WTC11 (cell line): ENCODE measurements at places on chromosomes 4 and X. TPM values are rescaled to one million over a fixed set of nuclear protein-coding genes. Genes with fewer than 3 reads are reported as not detected.

The PNMA3 gene
- total RNA-seq = 3.7 to 6.5 TPM (median 5.8 TPM) in 3 replicates

The CDKL5 gene
- 13.0 to 13.6 TPM (median 13.3 TPM) in 3 replicates for total RNA-seq

The CYLC1 gene
- not detected in 3 replicates for total RNA-seq

DNA sequence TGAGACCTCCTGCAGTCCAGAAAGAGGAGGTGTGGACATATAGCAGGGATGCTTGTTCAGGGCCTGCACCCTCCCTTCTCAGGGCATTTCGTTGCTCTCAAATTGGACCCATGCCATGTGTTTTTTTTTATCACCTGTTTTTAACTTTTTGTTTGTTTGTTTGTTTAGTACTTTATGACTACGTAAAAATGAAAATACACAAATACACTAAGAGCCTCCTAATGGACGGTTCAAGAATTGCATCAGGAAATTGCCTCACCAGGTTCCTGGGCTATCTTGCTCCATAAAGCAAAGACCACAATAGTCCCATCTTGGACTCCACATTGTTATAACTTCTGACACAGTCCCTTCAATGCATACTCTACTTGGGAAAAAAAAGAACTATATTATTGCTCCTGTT is 1685.9 kb upstream of the TENM3 start:
- no peaks in the 10 kb centered on the region for H3K27me3 ChIP-seq
- H3K4me3 ChIP-seq = no peak overlapping the region
- no peak for DNase-seq
- peaks cover 9% of the 10 kb centered on the region; the same call in 1 of the 2 replicates for H3K4me1 ChIP-seq

DNA sequence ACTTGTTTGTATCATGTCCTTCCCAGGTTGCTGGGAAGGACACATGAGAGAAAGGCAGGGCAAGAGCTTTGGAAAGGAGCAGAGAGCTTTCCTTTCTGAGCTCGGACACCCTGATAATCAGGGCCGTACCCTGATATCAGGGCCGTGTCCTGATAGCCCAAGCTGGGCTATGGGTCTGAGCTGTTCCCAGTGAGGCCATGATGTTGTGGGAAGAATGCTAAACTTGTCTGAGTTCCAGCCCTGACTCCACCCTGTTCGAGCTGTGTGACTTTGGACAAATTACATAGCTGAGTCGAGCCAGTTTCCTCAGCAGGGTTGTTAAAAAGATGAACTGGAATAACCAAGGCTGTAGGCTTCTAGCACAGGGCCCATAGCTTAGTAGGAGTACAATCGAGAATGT is 3.3 kb upstream of the CXCR3 start:
- H3K27me3 ChIP-seq = no peaks in the 10 kb centered on the region
- no peaks in the 10 kb centered on the region; the same call in 1 of the 2 replicates for H3K36me3 ChIP-seq
- DNase-seq = no peak
- H3K4me1 ChIP-seq = no peaks in the 10 kb centered on the region; the same call in 1 of the 2 replicates
- H3K27ac ChIP-seq = peak overlapping the region; percentile 68

DNA sequence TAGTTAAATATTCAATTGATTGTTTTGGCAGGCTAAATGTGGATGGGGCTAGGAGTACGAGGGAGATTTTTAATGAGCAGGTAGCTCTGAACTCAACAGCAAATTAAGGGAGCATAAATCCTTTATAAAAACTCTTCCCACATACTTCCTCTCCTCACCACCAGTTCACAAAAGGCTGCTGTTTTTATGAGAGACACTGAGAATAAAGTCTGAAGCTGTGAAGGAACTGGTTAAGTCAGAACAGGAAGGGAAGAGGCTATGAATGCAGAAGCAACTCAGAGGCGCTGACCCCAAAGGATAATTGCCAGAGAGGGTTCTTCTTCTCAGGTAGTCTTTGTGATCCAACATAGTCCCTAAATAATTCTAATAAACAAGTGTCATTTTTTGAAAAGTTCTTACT is 406.1 kb downstream of the GPM6A start:
- H3K27ac ChIP-seq = no peak overlapping the region
- H3K36me3 ChIP-seq = no peaks in the 10 kb centered on the region
- H3K4me3 ChIP-seq = no peak overlapping the region
- H3K4me1 ChIP-seq = 0 out of 2 replicates have a peak, but pooled peaks cover 6% of the 10 kb centered on the region

The IL15 gene
- total RNA-seq = 1.3 to 2.6 TPM (median 2.0 TPM) in 3 replicates

- H3K36me3 ChIP-seq = no peaks in the 10 kb centered on the region
- H3K27me3 ChIP-seq = no peaks in the 10 kb centered on the region
- peak overlapping the region; percentile 92 for H3K27ac ChIP-seq
- no peak overlapping the region for H3K4me3 ChIP-seq
These were observed 84.8 kb downstream of the COL4A6 start for GRCh38 chrX:108353452-108353851.

DNA sequence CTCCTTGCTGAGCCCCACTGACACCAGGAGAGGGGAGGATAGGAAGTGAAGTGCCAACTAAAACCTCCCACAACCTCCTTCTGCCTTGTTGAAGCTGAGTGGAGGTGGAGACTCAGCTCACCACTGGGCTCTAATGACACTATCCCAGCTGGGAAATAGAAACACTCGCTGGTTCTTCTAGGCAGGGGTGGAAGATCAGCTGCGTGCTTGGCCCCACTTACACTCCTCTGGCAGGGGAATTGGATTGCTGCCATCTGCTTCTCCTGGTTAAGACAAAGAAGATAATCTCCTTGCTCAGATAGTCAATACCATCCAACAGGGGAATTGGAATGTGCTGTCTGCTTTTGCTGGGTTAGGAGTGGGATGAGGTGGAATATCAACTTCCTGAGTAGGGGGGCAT is 392.5 kb downstream of the ZNF674 start:
- no peak overlapping the region for H3K4me3 ChIP-seq
- DNase-seq = no peak
- no peaks in the 10 kb centered on the region for H3K27me3 ChIP-seq
- no peak overlapping the region for H3K27ac ChIP-seq
- H3K36me3 ChIP-seq = no peaks in the 10 kb centered on the region

The DRD5 gene
- total RNA-seq = 0.07 TPM in 2 of 3 replicates, not detected in the other

The RNF128 gene
- 0.99 to 1.1 TPM (median 1.0 TPM) in 3 replicates for total RNA-seq

DNA sequence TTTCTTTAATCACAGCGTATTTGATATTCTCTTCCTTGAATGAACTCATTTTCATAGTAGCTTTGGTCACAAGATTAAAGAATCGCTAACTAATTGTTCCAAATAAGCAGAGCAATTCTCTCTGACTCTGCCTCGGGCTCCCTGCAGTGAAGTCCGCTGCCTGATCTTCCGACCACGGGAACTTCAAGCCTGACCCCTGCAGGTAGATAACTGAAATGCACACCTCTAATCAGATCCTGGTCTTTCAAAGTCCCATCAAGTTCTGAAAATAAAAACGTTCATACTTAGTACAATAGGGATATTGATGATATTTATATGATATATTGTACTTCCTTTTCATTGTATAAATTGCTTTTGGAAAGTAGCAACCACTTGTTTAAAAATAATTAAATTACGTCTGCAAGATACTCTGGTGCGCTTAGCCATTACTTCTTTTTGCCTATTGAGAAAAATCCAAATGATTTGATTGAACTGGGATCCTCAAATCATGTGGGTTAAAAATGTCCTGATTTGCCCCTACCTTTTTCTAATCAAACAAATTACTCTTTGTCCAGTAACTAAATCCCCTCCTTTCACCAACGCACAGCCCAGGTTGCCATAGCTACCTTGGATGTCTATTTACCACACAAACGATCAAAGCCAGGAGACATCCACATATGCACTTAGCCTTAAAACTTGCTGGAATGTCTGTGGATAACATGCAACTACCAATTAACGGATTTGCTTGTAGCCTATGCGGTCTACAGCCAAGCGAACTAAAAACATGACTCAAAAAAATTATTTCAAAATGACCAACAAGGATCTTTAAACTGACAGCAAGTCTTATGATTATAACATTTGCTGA is 4.2 kb downstream of the MID1 start:
- no peaks in the 10 kb centered on the region for H3K27me3 ChIP-seq
- H3K27ac ChIP-seq = peak overlapping the region; percentile 82
- H3K36me3 ChIP-seq = no peaks in the 10 kb centered on the region
- H3K4me1 ChIP-seq = peaks cover 72% of the 10 kb centered on the region
- DNase-seq = peak; percentile 30

DNA sequence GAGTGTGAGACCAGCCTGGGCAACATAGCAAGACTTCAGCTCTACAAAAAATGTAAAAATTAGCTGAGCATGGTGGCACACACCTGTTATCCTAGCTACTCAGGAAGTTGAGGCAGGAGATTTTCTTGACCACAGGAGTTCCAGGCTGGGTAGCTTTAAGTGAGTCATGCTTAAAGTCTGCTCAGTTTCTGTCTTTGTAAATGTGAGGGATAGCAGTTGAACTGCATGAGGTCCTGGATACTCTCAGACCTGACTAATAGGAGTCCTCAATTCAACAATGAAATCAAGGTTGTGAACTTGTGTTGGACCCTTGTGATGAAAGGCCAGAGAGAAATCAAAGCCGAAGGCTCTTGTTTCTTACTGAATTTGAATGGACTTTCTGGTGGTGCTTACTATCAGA is 45.2 kb downstream of the STARD8 start:
- H3K4me1 ChIP-seq = peaks cover 30% of the 10 kb centered on the region
- no peak overlapping the region for H3K4me3 ChIP-seq
- no peak for DNase-seq

The IRS4 gene
- 10.5 to 11.4 TPM (median 11.0 TPM) in 3 replicates for total RNA-seq

GRCh38 chrX:134792077-134792476 is 133.8 kb upstream of the PLAC1 start:
- H3K27ac ChIP-seq = no peak overlapping the region
- H3K27me3 ChIP-seq = no peaks in the 10 kb centered on the region
- DNase-seq = no peak
- H3K36me3 ChIP-seq = peaks cover 47% of the 10 kb centered on the region
- H3K4me3 ChIP-seq = no peak overlapping the region

DNA sequence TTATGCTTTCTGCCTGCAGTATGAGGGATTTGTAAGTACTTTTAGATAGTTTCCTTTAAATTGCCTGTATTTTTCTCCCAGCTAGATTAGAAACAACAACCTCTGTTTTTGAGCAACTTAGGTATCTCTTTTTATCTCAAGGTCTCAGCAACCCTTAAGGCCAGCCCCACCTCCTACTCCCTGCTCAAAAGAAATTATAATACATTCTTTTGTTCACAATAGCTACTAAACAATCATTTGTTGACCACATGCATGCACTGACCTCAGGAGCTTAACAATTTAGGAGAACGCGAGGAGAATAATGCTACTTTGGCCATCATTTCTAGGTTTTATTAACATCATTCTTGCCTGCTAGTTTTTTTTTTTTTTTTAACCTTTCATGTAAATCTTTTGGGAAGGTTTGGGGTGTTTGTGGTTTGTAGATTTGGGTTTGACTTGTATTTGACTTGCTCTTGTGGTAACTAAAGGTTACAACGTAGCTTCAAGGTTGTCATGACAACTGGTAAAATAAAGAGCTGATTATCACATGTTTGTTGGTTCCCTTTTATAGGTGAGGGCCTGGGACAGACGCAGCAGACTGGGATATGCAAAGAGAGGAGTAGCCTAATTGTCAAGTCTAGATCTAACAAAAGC is 145.4 kb upstream of the PLAC1 start:
- no peaks in the 10 kb centered on the region for H3K36me3 ChIP-seq
- DNase-seq = no peak
- no peaks in the 10 kb centered on the region for H3K27me3 ChIP-seq
- no peak overlapping the region for H3K4me3 ChIP-seq
- peak overlapping the region; percentile 76 for H3K27ac ChIP-seq
- peaks cover 33% of the 10 kb centered on the region for H3K4me1 ChIP-seq

GRCh38 chrX:39772057-39772832 is 325.5 kb downstream of the BCOR start:
- H3K27me3 ChIP-seq = no peaks in the 10 kb centered on the region; the same call in 1 of the 2 replicates
- peak; percentile 65 for DNase-seq
- H3K4me1 ChIP-seq = peaks cover 51% of the 10 kb centered on the region
- no peaks in the 10 kb centered on the region for H3K36me3 ChIP-seq

The CENPVL3 gene
- 3.3 to 4.9 TPM (median 4.4 TPM) in 3 replicates for total RNA-seq

DNA sequence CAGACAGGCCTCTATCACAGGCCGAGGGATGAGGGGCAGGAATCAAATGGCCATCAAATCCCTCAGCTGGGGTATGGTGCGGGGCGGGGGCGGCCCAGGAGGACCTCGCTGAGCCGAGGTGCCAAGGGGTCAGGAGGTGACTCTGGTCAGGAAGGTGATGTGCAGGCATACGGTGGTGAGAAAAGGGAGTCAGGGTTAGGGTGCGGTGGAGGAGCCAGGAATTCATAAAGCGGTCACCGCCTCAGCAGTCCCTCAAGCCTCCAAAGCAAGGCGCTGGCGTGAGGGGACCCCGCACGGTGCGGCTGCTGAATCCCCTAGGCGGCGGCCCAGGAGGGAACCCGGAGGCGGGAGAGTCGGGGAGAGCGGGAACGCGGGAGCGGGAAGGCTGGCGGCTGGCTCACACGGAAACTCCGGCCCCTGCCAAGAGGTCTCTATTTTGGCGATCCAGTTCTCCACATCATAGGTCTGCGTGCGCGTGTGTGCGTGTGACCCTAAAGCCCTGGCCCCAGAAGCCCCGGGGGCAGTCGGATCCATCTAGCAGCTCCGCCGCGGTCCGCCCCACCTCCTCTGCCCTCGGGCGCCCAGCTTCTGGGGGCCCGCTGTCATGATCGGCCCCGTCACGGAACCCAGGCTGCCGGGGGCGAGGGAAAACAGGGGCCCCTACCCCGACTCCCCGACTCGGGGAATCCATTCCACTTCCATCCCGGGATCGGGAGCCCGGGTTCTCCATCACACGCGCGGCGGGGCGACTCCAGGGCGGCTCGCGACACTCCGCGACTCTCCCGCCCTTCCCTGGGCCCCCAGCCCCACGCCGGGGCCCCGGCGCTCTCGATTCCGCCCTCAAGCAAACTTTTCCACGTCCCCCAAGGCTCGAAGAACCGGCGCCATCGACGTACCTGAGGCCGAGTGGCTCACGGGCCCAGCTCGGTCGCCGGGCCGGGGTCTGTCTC is 593 bp downstream of the ELF4 start:
- H3K4me3 ChIP-seq = peak overlapping the region; percentile 52
- H3K4me1 ChIP-seq = peaks cover 14% of the 10 kb centered on the region; the same call in 1 of the 2 replicates
- DNase-seq = peak; percentile 23
- H3K27ac ChIP-seq = no peak overlapping the region
- peaks cover 55% of the 10 kb centered on the region for H3K27me3 ChIP-seq

The CFAP47 gene
- 0.07 TPM in 1 of 3 replicates, not detected in the others for total RNA-seq

GRCh38 chrX:22628275-22628674 is 355.6 kb downstream of the CBLL2 start:
- DNase-seq = no peak
- H3K4me1 ChIP-seq = no peaks in the 10 kb centered on the region
- no peaks in the 10 kb centered on the region for H3K36me3 ChIP-seq
- no peak overlapping the region for H3K4me3 ChIP-seq

The PPP1R2C gene
- not detected in 3 replicates for total RNA-seq

GRCh38 chr4:176320340-176320975 is 692 bp downstream of the SPCS3 start:
- H3K36me3 ChIP-seq = no peaks in the 10 kb centered on the region
- no peaks in the 10 kb centered on the region for H3K27me3 ChIP-seq
- H3K4me1 ChIP-seq = peaks cover 38% of the 10 kb centered on the region
- H3K4me3 ChIP-seq = peak overlapping the region; percentile 81
- DNase-seq = peak; percentile 52
- peak overlapping the region; percentile 10; the same call in 1 of the 2 replicates for H3K27ac ChIP-seq

- peaks cover 51% of the 10 kb centered on the region for H3K36me3 ChIP-seq
- H3K27ac ChIP-seq = peak overlapping the region; percentile 74; the same call in 1 of the 2 replicates
- peaks cover 9% of the 10 kb centered on the region for H3K4me1 ChIP-seq
- no peak overlapping the region for H3K4me3 ChIP-seq
- no peak for DNase-seq
These were observed 205.7 kb upstream of the MAOA start for GRCh38 chrX:43450355-43450754.
